ENCODE measurements at places on chromosomes 6 and 20.

GRCh38 chr6:167550941-167551627, 226.2 kb downstream of the TTLL2 start:
- no peak for DNase-seq

- DNase-seq = no peak
Observed at GRCh38 chr20:54204481-54204880, 3.4 kb upstream of the PFDN4 start.

GRCh38 chr6:80541181-80541580, 434.7 kb downstream of the BCKDHB start:
- no peak for DNase-seq

DNA sequence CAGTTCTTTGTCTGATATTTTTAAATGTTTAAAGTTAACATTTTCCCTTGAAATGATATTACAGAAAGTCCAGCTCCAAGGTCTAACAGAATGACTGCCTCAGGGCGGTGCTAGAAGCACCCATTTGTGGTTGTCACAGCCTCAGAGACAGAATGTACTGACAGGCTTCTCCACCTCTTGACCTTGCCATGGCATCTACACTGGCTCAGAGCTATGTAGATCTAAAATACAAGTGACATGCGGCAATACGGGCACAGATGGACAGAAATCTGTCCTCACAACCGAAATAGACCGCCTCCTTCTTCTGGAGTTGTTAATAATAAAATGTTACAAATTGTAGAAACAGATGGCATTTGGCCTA, 167.2 kb upstream of the THEMIS start:
- no peak for DNase-seq

- no peak for DNase-seq
Observed at GRCh38 chr6:44285552-44286284, 15.5 kb downstream of the TMEM151B start.

GRCh38 chr6:142929751-142930358, 15.1 kb downstream of the HIVEP2 start:
- no peak for DNase-seq

- DNase-seq = no peak
Observed at GRCh38 chr20:62804021-62804626, 511 bp upstream of the OGFR start.

GRCh38 chr6:136323431-136324112, 33.9 kb upstream of the BCLAF1 start:
- no peak for DNase-seq

DNA sequence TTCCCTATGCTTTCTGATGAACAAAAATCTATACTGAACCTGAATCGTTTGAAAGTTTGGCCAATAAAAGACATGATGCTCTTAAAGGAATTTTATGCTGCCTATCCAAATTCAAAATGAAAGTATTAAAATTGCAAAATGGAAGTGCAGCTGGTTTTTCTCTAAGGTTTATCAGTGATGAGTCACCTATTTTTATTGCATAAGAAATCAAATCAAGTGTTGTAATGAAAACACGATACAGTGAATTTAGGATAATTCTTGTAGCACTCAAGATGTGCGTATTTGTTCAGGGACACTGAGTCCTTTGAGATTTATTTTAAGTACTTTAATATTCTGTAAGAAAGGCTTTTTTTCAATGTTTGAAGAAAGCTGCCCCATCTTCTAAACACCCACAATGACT, 409.5 kb downstream of the ADGRB3 start:
- no peak for DNase-seq

DNA sequence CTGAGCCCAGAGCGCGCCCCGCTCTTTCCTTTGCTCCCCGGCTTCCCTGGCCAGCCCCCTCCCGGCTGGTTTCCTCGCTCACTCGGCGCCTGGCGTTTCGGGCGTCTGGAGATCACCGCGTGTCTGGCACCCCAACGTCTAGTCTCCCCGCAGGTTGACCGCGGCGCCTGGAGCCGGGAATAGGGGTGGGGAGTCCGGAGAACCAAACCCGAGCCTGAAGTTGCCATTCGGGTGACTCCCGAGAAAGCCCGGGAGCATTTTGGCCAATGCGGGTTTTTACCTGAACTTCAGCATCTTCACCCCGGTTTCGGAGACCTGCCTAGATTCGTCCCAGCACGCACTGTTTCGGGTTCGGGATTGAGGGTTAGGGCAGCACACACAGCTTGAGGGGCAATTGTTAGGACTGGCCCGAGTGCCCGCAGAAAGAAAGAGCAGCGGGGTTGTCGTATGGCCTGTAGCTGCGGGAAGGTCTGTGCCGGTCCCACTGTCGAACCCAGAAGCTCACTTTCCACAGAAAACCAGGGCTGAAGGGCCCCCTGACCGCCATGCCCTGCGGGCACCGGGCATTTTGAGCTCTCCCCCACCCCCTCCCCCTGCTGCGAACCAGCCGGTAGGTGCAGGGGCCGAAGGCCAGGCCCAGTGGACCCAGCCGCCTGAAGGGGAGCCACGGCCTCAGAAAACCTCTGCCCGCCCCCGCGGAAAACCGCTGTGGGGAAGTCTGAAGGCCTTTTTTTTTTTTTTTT, 2.1 kb downstream of the FOXP4 start:
- DNase-seq = no peak

- no peak for DNase-seq
Observed at GRCh38 chr6:85865420-85866369, 223.0 kb upstream of the SYNCRIP start.

DNA sequence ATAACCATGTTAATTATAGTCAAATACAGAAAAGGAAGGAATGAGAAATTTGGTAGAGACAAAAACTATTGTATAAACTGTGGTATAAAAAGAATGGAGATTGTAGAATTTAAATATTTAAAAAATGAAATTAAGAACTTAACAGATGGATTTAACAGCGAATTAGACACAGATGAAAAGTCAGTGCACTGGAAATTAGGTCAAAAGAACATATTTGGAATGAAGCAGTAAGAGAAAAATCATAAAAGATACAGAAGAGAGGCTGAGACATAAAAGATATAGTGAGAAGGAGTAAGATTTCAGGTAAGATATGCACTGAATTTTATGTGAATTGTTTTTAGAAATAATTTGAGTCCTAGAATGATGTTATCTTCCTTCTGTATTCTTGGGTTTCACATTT, 14.0 kb downstream of the TSPYL4 start:
- DNase-seq = no peak

DNA sequence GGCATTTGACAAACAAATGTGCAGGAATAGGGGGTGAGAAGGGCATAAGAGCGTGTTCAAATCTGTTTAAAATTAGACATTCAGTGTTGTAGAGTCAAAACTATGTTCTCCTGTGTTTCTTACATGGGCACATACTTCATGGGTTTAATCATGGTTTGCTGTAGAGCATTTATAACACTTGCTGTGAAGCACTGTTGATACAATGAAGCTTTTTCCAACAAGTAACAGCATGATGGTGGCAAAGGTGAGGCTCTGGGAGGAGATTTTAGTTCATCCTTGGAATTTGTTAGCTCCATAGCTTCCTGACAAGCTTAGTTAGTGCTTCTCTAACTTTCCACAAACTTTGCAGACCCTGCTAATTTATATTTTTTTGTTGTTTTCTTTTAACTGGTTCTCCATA, 900.7 kb downstream of the TFAP2A start:
- no peak for DNase-seq

GRCh38 chr6:169692516-169692915, 9.3 kb downstream of the WDR27 start:
- no peak for DNase-seq

DNA sequence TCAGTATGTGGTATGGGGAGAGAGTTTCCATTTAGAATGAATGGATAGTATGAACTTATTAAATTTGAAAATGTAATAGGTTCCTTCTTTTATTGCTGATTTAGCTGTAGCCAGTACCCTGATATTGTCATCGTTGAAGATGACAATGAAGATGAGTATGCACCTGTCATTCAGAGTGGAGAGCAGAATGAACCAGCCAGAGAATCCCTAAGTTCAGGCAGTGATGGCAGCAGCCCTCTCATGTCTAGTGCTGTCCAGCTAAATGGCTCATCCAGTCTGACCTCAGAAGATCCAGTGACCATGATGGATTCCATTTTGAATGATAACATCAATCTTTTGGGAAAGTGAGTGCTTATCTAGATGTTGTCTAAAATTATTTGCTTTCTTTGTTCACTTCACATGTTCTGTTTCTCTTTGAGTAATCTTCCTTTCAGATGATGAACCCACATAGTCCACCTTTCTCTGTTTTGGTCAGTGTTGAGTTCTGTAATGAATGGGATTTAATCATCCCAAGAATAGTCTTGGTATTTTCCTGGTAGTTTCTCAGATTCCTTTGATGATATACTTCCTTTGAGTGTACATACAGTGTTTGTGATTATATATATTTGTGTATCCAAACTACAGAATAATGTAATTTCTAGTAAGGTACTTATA, 23.3 kb downstream of the HSF2 start:
- DNase-seq = no peak

- no peak for DNase-seq
Observed at GRCh38 chr20:32115211-32115767, 5.8 kb downstream of the TM9SF4 start.

- peak; percentile 42 for DNase-seq
Observed at GRCh38 chr6:24766680-24767462, 7.9 kb upstream of the GMNN start.

- DNase-seq = no peak
Observed at GRCh38 chr6:156905801-156906200, 128.6 kb downstream of the ARID1B start.
